ENCODE measurements at places on chromosomes 1 and 21. TPM values are rescaled to one million over a fixed set of nuclear protein-coding genes. Genes with fewer than 3 reads are reported as not detected.

GRCh38 chr21:36691555-36692041, 7.3 kb upstream of the SIM2 start:
- DNase-seq: no peak
- peaks cover 76% of the 10 kb centered on the region for H3K27me3 ChIP-seq
- H3K4me3 ChIP-seq: no peak overlapping the region
- H3K27ac ChIP-seq: no peak overlapping the region
- H3K36me3 ChIP-seq: no peaks in the 10 kb centered on the region

- H3K27ac ChIP-seq: no peak overlapping the region
- peak overlapping the region; percentile 99 for H3K4me3 ChIP-seq
- H3K36me3 ChIP-seq: peaks cover 27% of the 10 kb centered on the region
- H3K27me3 ChIP-seq: no peaks in the 10 kb centered on the region
- peak; percentile 8 for DNase-seq
These were observed 486 bp upstream of the KCNA3 start for GRCh38 chr1:110675060-110675791.

DNA sequence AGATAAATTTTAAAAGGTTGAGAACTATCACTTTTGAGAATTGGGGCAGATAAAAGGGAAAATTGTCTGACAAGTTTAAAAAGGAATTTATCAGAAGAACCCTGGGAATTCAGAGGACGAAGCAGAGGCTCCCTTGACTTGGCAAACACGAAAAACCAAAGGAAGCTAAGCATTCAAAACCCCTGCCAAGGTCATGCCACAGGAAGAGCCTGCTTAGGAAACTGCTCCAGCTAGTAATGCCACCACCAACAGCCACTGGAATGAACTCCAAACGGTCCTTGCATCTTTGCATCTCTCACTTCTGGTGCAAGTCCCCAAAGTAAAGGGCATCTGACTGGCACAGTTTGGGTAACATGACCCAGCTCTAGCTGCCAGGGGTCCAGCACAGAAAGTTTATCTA, 7.2 kb downstream of the GPBP1L1 start:
- no peak overlapping the region for H3K4me3 ChIP-seq
- peaks cover 1% of the 10 kb centered on the region for H3K36me3 ChIP-seq
- H3K4me1 ChIP-seq: peaks cover 78% of the 10 kb centered on the region
- H3K27me3 ChIP-seq: no peaks in the 10 kb centered on the region
- no peak overlapping the region for H3K27ac ChIP-seq

- H3K4me1 ChIP-seq: peaks cover 97% of the 10 kb centered on the region
- H3K27ac ChIP-seq: peak overlapping the region; percentile 81
- no peaks in the 10 kb centered on the region for H3K27me3 ChIP-seq
- peaks cover 47% of the 10 kb centered on the region for H3K36me3 ChIP-seq
These were observed 26.9 kb downstream of the ITPKB start for GRCh38 chr1:226711976-226712741.

GRCh38 chr1:226618380-226618779, 69.8 kb downstream of the STUM start:
- H3K27ac ChIP-seq: no peak overlapping the region
- no peaks in the 10 kb centered on the region for H3K36me3 ChIP-seq
- no peak for DNase-seq
- no peak overlapping the region for H3K4me3 ChIP-seq
- H3K27me3 ChIP-seq: no peaks in the 10 kb centered on the region
- H3K4me1 ChIP-seq: no peaks in the 10 kb centered on the region

- peaks cover 3% of the 10 kb centered on the region for H3K27me3 ChIP-seq
- no peak overlapping the region for H3K27ac ChIP-seq
- H3K4me1 ChIP-seq: no peaks in the 10 kb centered on the region
- DNase-seq: no peak
These were observed 118.5 kb downstream of the FGGY start for GRCh38 chr1:59415286-59415850.

DNA sequence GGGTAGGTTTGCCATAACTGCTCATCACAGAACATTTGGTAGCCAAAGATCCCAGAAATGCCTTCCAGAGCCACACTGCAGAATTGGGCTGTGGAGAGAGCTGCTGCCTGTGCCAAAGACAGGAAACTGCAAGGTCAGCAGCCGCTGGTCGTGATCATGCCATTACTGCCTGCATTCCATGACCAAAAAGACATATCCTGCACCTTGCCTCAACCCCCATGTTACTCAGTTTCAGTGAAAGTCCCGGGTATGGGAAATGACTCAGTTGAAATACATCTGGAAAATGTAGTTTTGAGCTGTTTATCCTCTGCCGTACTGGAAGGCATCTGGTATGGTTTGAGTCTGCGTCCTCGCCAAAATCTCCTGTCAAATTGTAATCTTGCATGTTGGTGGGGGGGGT, 161.7 kb downstream of the FCRL5 start:
- DNase-seq: no peak
- H3K27ac ChIP-seq: no peak overlapping the region
- H3K4me1 ChIP-seq: no peaks in the 10 kb centered on the region
- H3K4me3 ChIP-seq: no peak overlapping the region
- H3K27me3 ChIP-seq: peaks cover 34% of the 10 kb centered on the region
- no peaks in the 10 kb centered on the region for H3K36me3 ChIP-seq

- H3K4me3 ChIP-seq: no peak overlapping the region
- no peak overlapping the region for H3K27ac ChIP-seq
- H3K27me3 ChIP-seq: no peaks in the 10 kb centered on the region
- DNase-seq: no peak
- no peaks in the 10 kb centered on the region for H3K4me1 ChIP-seq
- peaks cover 12% of the 10 kb centered on the region for H3K36me3 ChIP-seq
These were observed 122.1 kb downstream of the SIM2 start for GRCh38 chr21:36821032-36821299.

DNA sequence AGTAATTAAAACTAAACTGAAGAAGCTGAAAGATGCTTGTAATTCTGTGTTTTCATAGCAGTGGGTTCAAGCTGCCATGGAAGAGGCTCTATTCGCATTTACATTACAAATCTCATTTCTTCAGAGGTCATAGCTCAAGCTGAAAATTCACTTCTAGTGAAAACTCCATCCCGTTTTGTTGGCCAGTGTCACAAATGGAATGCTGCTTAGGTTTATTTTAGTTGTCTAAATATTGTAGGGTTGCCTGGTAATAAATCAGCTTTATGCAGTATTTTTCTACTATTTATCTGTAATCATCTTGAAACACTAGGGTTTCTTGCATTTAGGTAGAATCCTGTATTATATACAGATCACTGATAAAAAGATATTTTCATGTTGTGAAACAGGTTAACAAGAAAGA, 240.6 kb downstream of the PTBP2 start:
- H3K4me1 ChIP-seq: no peaks in the 10 kb centered on the region
- no peaks in the 10 kb centered on the region for H3K36me3 ChIP-seq
- peaks cover 11% of the 10 kb centered on the region for H3K27me3 ChIP-seq
- no peak overlapping the region for H3K4me3 ChIP-seq

DNA sequence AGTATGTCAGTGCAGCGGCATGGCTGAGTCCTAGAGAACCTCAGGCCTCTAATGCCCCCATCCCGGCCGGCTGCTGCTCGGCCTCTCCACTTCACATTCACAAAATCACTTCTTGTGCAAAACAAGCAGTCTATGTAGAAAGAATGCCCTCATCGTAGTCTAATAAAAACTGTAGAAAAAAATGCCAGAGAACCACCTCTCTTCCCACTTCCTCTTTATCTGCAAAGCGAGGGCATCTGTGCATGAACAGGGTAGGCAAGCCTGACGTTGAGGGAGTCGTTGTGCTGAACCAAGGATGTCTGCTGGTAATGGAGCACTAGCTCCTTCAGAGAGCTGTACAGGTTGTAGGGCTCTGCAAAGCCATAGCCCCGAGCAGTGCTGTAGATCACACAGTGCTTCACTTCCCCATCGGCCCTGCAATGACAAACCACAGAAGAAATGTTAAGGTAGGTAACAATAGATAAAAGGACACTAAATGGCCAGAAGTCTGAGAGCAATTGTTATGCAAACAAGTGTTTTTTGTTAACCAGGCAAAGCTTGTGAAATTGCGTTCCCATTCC, 88.9 kb downstream of the PIK3R3 start:
- no peaks in the 10 kb centered on the region for H3K27me3 ChIP-seq
- no peaks in the 10 kb centered on the region for H3K36me3 ChIP-seq
- no peak overlapping the region for H3K27ac ChIP-seq
- H3K4me1 ChIP-seq: no peaks in the 10 kb centered on the region
- DNase-seq: no peak

- no peaks in the 10 kb centered on the region for H3K4me1 ChIP-seq
- H3K36me3 ChIP-seq: no peaks in the 10 kb centered on the region
- no peak overlapping the region for H3K27ac ChIP-seq
- H3K27me3 ChIP-seq: peaks cover 11% of the 10 kb centered on the region
These were observed 161.6 kb upstream of the KLHDC7A start for GRCh38 chr1:18319099-18319498.

DNA sequence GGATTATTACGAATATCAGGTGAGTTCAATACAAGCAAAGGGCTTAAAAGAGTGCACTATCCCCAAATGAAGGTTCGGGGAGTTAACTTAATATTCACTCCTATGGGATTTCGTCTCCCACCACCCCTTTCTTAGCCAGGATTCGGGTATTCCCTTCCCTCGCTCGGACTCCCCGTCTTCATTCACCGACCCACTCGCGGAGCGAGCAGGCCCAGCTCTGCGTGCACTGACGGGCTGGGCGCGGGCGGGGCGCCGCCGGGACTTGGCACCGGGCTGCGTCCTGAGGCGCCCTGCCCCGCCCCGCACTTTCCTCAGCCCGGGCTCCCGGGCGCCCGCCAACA, 7.7 kb upstream of the MPZL1 start:
- H3K4me1 ChIP-seq: peaks cover 29% of the 10 kb centered on the region
- DNase-seq: peak; percentile 88
- peak overlapping the region; percentile 83 for H3K4me3 ChIP-seq
- H3K36me3 ChIP-seq: peaks cover 8% of the 10 kb centered on the region

GRCh38 chr1:24321697-24322469, 2.7 kb downstream of the GRHL3 start:
- peaks cover 40% of the 10 kb centered on the region for H3K4me1 ChIP-seq
- peaks cover 70% of the 10 kb centered on the region for H3K27me3 ChIP-seq
- H3K27ac ChIP-seq: peak overlapping the region; percentile 51

GRCh38 chr1:59183749-59184317, 113.1 kb upstream of the FGGY start:
- no peaks in the 10 kb centered on the region for H3K27me3 ChIP-seq
- no peaks in the 10 kb centered on the region for H3K4me1 ChIP-seq
- H3K4me3 ChIP-seq: no peak overlapping the region
- no peak for DNase-seq
- H3K27ac ChIP-seq: no peak overlapping the region
- H3K36me3 ChIP-seq: no peaks in the 10 kb centered on the region

DNA sequence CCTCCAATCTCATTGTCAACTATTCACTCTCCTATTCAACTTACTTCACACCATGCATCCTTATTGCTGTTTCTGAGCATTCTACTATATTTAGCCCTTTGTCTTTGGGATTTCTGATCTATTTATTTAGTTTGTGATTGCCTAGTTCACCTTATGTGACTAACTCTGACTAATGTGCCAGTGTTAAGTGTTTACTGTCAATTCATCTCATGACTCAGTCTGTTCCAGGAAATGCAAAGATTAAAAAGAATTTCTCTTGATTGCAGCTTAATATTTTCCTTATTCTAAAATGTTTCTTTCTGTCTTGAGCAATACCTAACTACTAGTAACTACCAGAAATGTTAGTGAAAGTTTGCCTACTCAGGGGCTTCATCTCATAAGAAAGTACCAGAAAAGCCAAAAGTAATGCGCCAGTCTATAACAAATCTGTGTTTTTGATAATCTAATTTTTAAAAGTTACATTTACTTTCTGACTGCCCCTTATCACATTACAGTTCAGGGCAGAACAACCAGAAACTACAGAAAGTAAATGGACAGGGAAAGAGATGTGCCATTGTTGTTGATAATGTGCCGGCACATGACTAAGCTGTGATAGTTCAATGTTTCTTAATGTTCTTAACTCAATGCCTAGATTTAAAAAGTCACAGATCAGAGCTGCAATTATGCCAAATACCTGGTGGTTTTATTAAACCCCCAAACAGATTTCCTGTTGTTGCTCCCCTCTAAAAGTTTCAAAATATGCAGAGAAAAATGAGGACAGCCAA, 556.5 kb downstream of the PTBP2 start:
- H3K27ac ChIP-seq: peak overlapping the region; percentile 73
- no peaks in the 10 kb centered on the region for H3K27me3 ChIP-seq
- peaks cover 33% of the 10 kb centered on the region for H3K36me3 ChIP-seq
- no peak for DNase-seq
- peaks cover 11% of the 10 kb centered on the region for H3K4me1 ChIP-seq

- H3K4me1 ChIP-seq: peaks cover 17% of the 10 kb centered on the region
- H3K4me3 ChIP-seq: no peak overlapping the region
- H3K27me3 ChIP-seq: no peaks in the 10 kb centered on the region
- H3K27ac ChIP-seq: no peak overlapping the region
These were observed 29.0 kb upstream of the SLC19A2 start for GRCh38 chr1:169514566-169515270.

- no peaks in the 10 kb centered on the region for H3K36me3 ChIP-seq
- DNase-seq: no peak
- peaks cover 26% of the 10 kb centered on the region for H3K4me1 ChIP-seq
- no peak overlapping the region for H3K4me3 ChIP-seq
- H3K27me3 ChIP-seq: peaks cover 10% of the 10 kb centered on the region
- H3K27ac ChIP-seq: no peak overlapping the region
These were observed 30.5 kb downstream of the SOX13 start for GRCh38 chr1:204103431-204103741.

DNA sequence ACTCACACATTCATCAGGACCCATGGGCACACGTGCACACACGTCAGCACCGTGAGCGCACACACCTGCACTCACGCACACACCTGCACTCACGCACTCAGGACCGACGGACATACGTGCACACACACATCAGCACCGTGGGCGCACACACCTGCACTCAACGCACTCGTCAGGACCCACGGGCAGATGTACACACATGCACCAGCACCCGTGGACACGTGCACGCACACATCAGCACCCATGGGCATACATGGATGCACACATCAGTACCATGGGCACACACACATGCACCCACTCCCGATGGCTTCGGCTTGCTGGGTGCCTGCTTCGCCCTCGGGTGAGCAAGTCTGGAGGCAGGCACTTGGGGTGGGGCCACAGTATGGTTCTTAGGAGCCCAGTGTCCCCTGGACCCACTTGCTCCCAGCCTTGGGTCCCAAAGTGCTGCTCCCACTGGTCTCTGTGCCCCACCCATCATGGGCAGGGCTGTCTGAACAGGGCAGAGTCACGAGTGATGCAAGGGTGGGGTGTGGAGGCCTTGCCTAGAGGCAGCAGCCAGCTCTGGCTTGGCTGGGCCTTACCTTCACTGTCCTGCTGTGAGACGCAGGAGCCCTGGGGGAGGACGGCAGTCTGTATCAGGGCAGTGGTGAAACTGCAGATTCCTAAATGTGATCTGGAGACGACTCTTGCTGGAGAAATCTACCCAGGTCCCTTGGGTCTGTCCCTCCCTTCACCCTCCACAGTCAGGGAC, 49.8 kb downstream of the SKI start:
- H3K27me3 ChIP-seq: no peaks in the 10 kb centered on the region
- H3K27ac ChIP-seq: peak overlapping the region; percentile 7
- no peak overlapping the region for H3K4me3 ChIP-seq
- H3K36me3 ChIP-seq: peaks cover 12% of the 10 kb centered on the region

Gene CR2
- 0.39 TPM for total RNA-seq

Gene PRDX1
- total RNA-seq: 580 TPM

Gene BRDT
- not detected for total RNA-seq

Gene CCDC181
- 0.14 TPM for total RNA-seq

Gene FCRL2
- not detected for total RNA-seq

Gene OR2T2
- total RNA-seq: not detected

Gene FAM151A
- not detected for total RNA-seq

Gene CADM3
- not detected for total RNA-seq

Gene RBP7
- not detected for total RNA-seq

Gene ESPN
- total RNA-seq: 0.55 TPM

Gene OPTC
- not detected for total RNA-seq

Gene SLC2A5
- not detected for total RNA-seq

Gene DHCR24
- total RNA-seq: 80.6 TPM

Gene JUN
- 24.2 TPM for total RNA-seq

Gene CD1B
- not detected for total RNA-seq

Gene ACTL8
- total RNA-seq: not detected

Gene CELA3A
- not detected for total RNA-seq
